ENCODE measurements at places on chromosomes 6 and 20.

GRCh38 chr20:9261781-9262180 lies 192.9 kb downstream of the PLCB4 start:
- no peak for DNase-seq

GRCh38 chr6:135883045-135883444 lies 31.5 kb downstream of the PDE7B start:
- no peak for DNase-seq

GRCh38 chr6:94177429-94177828 lies 758.1 kb upstream of the EPHA7 start:
- no peak for DNase-seq

- no peak for DNase-seq
Observed at GRCh38 chr6:83873869-83874268, 14.4 kb downstream of the CYB5R4 start.

GRCh38 chr6:32819729-32820128 lies 2.9 kb upstream of the HLA-DOB start:
- DNase-seq, result no peak

DNA sequence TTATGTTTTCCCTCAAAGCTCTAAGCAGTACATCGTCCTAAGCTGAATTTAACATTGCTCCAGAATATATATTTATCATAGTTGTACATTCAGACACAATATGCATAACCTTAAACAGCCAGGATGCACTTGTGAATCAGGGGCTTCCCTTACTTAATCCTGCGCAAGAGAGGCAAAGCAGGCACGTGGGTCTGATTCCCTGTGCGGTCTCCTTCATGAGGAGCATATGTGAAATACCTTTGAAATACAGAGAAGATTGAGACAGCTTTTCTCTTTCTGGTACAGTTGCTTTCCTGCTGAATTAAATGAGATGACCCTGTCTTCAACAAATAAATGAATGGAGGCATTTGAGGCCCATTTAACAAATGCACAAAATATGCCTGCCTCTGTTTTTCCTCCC lies 1.5 kb downstream of the HTR1E start:
- DNase-seq, result no peak

DNA sequence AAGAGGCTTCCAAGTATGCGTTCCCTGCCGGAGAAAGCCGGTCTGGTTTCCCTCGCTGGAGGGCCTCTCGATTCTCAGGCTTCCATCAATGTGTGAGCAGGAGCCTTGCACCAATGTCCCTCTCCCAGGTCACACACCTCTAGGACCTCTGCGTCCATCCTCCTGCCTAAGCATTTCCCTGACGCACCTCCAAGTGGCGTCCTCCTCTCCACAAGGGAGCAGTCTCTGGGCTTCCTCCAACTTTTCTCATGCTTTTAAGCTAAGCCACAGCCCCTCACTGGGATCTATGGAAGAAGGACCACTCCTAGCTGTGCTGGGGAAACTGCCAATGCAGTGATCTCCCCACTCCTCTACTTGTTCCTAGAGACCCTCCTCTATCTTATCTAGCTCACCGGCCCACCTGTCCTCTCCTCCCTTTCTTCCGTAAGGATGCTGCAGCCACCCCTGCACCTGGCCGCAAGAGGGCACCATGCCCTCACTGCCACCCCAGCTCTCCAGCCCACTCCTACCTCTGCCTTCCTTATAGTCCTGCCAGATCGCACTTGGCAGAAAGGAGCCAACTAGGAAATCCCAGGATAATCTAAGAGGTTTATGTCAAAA lies 258.7 kb downstream of the LRFN2 start:
- DNase-seq, result peak; percentile 7

GRCh38 chr6:99241905-99242534 lies 107.5 kb downstream of the FAXC start:
- no peak for DNase-seq

DNA sequence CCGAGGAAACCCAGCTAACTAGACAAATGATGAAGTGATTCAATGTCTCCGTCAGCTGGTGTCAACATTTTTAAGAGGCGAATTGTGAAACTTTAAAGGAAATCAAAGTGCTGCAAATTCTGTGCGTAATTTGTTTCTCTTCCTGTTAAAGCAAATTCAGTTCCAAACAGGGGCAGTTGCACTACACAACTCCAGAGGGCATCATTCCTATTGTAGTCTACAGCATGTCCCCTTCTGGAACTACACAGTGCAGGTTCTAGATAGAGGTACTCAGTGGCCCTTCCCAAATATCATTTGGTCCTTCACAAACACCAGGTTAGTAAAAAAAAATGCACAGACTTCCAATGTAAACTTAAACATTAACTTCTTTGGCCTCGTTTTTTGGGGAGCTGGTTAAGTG lies 38.3 kb upstream of the SMLR1 start:
- DNase-seq, result no peak
